ENCODE measurements at places on chromosomes 3 and 15.

DNA sequence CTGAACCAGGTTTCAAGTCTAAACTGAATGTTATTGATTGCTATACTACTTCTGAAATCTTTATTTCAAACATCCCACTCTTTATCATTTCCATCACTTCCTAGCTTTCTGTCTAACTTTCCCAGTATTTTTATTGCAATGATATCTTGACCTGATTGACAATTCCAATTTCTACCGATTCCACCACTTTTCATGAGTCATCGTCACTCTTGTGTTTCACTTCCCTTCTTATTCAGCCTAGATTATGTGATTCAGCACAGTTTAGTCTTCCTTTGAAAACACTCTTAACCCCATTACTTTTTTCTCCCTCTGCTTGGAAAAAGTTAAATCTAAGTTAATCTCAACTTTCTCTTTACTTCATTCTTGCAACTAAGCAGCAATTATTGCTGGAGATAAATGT lies 62.6 kb downstream of the SLC7A14 start:
- DNase-seq, result no peak

DNA sequence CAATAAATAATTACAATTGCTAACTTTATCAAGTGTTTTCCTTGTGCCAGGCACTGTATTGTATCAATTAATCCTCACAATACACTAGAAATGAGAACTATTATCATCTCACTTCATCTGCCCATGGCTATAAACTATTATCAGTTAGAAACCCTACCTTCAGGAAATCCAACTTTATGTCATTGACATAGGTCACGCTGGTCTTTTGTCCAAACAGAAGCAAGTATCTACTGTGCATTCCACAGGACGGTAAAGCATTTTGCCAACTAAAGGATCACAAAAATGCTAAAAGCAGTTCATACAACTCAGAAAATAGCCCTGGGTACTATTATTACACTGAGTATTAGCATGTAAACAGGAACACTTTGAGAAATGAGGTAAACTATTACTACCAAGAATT lies 9.6 kb downstream of the DENND6A start:
- no peak for DNase-seq

GRCh38 chr15:43998607-43999006 lies 171.8 kb downstream of the WDR76 start:
- DNase-seq, result no peak

DNA sequence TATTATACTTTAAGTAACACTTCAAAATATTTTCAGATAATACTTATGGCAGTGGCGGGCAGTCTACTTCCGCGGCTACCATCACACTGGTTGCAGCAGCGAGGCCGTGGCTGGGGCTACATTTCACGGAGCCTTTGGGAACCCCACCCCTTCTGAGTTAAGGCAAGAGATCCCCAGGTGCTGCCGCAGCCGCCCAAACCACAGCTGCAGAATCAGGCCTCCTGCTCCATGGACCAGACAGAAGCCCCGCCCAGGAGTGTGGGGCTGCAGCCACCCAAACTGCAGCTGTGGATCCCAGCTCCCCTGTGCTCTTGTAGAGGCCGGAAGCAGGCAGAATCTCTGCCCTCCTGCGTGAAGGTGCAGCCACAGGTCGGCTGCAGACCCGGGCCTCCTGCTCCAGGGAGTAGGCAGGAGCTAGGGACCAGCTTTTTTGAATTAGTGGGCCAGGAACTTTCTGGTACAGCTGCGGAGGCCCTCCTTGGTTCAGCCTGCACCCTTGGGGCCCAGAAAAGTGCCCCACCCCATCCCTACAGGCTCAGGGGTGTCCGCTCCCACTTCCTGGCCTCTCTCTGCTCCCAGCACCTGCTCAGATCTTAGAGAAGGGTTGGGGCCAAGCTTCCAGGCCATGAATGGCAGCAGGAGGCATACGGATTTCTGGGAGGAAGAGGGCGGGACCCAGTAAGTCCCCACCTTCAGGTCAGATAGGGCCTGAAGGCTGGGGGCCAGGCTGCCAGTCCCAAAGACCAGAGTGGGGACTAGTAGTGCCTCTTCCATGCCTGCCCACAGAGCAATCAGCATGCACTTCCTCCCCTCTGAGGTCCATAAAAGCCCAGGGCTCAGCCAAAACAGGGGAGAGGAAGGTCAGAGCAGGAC lies 1188.8 kb upstream of the CADM2 start:
- DNase-seq, result no peak

- DNase-seq, result no peak
These were observed 12.2 kb downstream of the CALML4 start for GRCh38 chr15:68192804-68193486.

DNA sequence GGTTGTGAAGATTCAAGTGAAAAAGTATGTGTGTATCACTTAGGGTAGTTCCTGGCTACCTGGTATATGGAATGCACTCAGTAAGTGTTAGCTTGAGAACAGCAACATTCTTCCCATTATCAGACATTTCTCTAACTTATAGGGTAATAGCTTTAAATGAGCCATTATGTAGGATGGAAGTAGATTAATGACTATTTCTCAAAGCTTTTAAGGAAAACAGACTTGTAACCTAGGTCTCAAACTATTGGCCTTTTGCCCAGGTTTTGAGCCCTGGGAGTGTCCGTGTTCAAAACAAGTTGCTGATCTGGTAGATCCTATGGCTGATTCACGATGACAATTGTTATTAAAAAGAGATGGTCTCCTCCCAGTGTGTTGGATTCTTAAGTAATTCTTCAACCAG lies 129.1 kb upstream of the UMPS start:
- DNase-seq, result no peak

DNA sequence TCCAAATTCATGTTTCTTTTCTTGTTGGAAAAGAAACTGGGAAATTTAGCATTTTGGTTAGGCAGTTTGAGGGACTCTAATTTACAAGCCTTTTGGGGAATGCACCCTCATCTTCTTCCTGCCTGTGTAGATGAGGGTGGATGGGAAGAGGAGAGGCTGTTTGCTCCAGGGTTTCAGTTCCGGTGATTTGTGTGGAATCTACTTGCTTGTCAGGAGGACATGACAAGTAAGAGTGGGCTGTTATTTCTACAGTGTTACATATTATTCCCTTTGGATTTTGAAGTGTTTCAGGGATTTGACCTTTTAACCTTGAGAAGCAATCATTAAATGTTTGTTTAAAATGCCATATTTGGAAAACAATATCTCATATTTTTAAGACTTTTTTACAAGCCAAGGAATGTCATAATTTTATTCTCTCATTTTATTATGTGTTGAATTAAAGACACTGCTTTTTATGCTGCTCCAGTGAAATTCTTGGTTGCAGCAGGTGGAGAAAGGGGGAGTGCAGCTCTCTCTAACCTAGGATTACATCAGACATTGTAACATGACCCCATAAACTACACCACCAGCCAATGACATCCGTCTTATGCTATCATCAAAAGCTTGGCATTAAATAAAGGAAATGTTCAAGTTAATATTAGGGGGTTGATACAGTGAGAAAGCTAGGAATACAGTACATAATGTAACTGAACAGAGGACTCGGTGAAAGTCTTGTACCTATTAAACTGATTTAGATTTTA lies 30.2 kb downstream of the PLAAT1 start:
- no peak for DNase-seq

- no peak for DNase-seq
These were observed 283.1 kb upstream of the UBE2E2 start for GRCh38 chr3:22920006-22920405.

GRCh38 chr3:147355753-147356090 lies 50.6 kb downstream of the ZIC4 start:
- DNase-seq, result no peak

- no peak for DNase-seq
These were observed 76.3 kb downstream of the DNASE1L3 start for GRCh38 chr3:58134468-58134867.

GRCh38 chr15:59299929-59300617 lies 72.6 kb downstream of the MYO1E start:
- no peak for DNase-seq

GRCh38 chr3:123909785-123910184 lies 25.7 kb upstream of the MYLK start:
- no peak for DNase-seq

GRCh38 chr3:129552287-129553050 lies 9.5 kb downstream of the H1-8 start:
- no peak for DNase-seq

DNA sequence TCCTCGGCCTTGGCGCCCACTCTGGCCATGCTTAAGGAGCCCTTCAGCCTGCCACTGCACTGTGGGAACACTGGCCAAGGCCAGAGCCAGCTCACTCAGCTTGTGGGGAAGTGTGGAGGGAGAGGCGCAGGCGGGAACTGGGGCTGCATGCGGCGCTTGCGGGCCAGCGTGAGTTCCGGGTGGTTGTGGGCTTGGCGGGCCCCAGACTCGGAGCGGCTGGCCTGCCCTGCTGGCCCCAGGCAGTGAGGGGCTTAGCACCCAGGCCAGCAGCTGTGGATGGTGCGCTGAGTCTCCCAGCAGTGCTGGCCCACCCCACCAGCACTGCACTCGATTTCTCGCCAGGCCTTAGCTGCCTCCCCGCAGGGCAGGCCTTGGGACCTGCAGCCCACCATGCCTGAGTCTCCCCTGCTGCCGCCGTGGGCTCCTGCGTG lies 13.1 kb upstream of the UBP1 start:
- no peak for DNase-seq

- peak; percentile 43 for DNase-seq
These were observed 202.5 kb upstream of the TLE3 start for GRCh38 chr15:70299931-70300869.

GRCh38 chr15:71385026-71385425 lies 269.8 kb downstream of the THSD4 start:
- DNase-seq, result no peak

GRCh38 chr3:188689101-188689574 lies 482.6 kb upstream of the TPRG1 start:
- DNase-seq, result no peak
